ENCODE measurements at places on chromosomes 1 and 21. TPM values are rescaled to one million over a fixed set of nuclear protein-coding genes. Genes with fewer than 3 reads are reported as not detected.

The EFNA3 gene
- 7.3 TPM for total RNA-seq

The LRRC3 gene
- 6.4 TPM for total RNA-seq

The NOS1AP gene
- 5.5 TPM for total RNA-seq

The HMCN1 gene
- 10.8 TPM for total RNA-seq

The SIM2 gene
- not detected for total RNA-seq

The SHISAL2A gene
- total RNA-seq: not detected

The RTCA gene
- 37.3 TPM for total RNA-seq

The SPRR3 gene
- total RNA-seq: not detected

The FCRL6 gene
- total RNA-seq: not detected

The CELA2B gene
- not detected for total RNA-seq

The NBPF10 gene
- 2.9 TPM for total RNA-seq

The ACTL8 gene
- not detected for total RNA-seq

The MR1 gene
- total RNA-seq: 0.91 TPM

The S100A1 gene
- total RNA-seq: 1.5 TPM

The RGS8 gene
- 75.3 TPM for total RNA-seq

The HTR6 gene
- 0.09 TPM for total RNA-seq

The GSTM1 gene
- 5.1 TPM for total RNA-seq

The KDF1 gene
- total RNA-seq: not detected

The TMEM53 gene
- total RNA-seq: 4.7 TPM

The SAMD11 gene
- total RNA-seq: 2.4 TPM

The RAB42 gene
- total RNA-seq: 3.0 TPM

The SOAT1 gene
- total RNA-seq: 10.0 TPM

The PDC gene
- total RNA-seq: not detected

The TMEM200B gene
- total RNA-seq: 0.82 TPM

The ETV3L gene
- not detected for total RNA-seq

The UBXN10 gene
- 2.6 TPM for total RNA-seq

The C1orf21 gene
- total RNA-seq: 25.1 TPM

The OR2C3 gene
- 0.09 TPM for total RNA-seq

The RGS7 gene
- 12.5 TPM for total RNA-seq

The TLCD4 gene
- 19.0 TPM for total RNA-seq

The SPRR1A gene
- total RNA-seq: not detected

The SHISA4 gene
- total RNA-seq: 22.0 TPM

The MATN1 gene
- total RNA-seq: 0.36 TPM

The SLC30A1 gene
- 18.0 TPM for total RNA-seq

The KCNN3 gene
- total RNA-seq: 4.2 TPM

The DUSP10 gene
- total RNA-seq: 4.4 TPM

The NRIP1 gene
- 98.4 TPM for total RNA-seq

The TMEM81 gene
- 3.4 TPM for total RNA-seq

The OR2T33 gene
- 0.64 TPM for total RNA-seq

The OR2L5 gene
- total RNA-seq: 2.7 TPM

The SLAMF1 gene
- not detected for total RNA-seq

The EIF2D gene
- total RNA-seq: 22.5 TPM

The RABGGTB gene
- 70.3 TPM for total RNA-seq

The CCDC27 gene
- not detected for total RNA-seq
